NCI-H446 treated with DMSO at 0.1 percent for 48 hours (cell line): ENCODE measurements at places on chromosomes 3 and 15.
A peak's percentile ranks its signal among the peaks of the same experiment; 100 is the strongest.

- no peak for DNase-seq
These were observed 18.5 kb downstream of the CNOT10 start for GRCh38 chr3:32703491-32703972.

DNA sequence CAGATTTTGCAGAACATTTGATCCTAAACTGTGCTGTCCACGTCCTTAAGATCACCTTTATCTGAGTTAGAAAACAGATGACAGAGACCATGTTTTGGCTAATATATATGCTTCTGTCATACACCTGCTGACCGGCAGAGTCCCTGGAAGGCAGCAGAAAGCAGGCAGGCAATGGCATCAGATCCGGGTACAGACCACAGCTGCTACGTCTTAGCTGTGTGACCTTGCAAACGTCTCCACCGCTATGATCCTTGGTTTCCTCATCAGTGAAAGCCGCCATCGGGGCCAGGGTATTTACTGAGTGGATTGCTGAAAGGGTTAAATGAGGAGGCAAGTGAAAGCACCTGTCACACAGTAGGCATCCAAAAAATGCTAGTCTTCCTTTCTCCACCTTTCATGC, 72.1 kb downstream of the ABTB1 start:
- no peak for DNase-seq

DNA sequence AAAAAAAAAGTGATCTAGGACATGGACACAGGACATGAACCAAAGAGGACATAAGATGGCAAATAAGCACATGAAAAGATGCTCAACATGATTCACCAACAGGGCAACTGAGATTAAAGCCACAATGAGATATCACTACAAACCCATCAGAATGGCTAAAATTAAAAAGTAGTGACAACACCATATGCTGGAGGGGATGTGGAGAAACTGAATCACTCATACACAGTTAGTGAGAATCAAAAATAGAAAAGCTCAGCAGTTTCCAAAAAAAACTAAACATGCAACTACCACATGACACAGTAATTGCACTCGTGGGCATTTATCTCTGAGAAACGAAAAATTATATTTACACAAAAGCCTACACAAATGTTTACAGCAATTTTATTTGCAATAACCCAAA, 27.9 kb upstream of the ACKR4 start:
- DNase-seq: no peak

DNA sequence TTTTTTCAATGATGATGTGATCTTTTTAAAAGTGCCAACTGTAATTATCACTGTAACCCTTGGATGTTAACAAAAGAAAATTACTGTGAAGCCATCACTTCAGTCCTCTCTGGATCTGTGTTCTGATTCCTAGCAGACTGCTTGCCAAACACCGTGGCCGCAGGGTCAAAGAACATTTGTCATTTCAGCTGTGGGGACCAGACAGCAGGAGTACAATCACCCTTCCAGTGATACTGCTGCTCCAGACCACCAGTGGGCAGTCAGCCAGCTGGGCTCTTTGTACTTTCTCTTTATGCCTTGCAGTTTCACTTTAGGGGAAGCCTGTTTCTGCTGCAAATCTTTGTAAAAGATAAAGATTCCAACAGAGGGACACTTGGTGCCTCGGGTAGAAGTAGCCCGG, 770.0 kb downstream of the GRM7 start:
- no peak for DNase-seq

DNA sequence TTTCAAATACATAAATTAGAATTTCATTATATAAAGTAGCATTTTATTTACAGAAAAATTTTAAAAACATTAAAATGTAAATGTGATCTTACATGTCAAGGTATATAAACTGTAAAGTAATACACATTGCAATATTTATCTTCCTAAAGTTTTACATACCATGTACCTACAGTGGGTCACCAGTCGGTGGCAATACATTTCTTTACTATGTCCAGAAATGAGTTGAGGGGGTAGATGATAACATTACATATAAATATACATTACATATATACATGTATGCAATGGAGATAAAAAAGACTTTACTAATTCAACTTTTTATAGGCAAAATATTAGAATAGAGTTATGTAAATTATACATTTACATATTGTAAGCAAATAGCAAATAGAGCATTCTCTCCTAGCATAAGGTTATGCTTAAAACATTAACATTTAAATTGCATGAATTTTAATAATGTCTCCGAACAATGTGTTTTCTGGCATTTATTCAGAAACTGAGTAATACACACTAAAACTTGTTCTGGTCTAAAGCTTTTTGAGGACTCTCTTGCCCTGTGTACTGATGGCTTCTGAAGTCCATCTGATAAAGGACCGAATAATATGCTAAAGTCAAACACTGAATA, 93.3 kb upstream of the NLGN1 start:
- no peak for DNase-seq

GRCh38 chr15:83999396-84000135, 236.0 kb upstream of the GOLGA6L4 start:
- DNase-seq: no peak

- DNase-seq: peak; percentile 42
These were observed at the start of gene RARRES1 for GRCh38 chr3:158731938-158732855. RARRES1 (minus strand) TSS chr3:158732457; CDS start chr3:158732415, 42 bp downstream.

- no peak for DNase-seq
These were observed 1.0 kb upstream of the DLL4 start for GRCh38 chr15:40927873-40928806.

- DNase-seq: no peak
These were observed 100.3 kb downstream of the LIPC start for GRCh38 chr15:58532126-58532525.

DNA sequence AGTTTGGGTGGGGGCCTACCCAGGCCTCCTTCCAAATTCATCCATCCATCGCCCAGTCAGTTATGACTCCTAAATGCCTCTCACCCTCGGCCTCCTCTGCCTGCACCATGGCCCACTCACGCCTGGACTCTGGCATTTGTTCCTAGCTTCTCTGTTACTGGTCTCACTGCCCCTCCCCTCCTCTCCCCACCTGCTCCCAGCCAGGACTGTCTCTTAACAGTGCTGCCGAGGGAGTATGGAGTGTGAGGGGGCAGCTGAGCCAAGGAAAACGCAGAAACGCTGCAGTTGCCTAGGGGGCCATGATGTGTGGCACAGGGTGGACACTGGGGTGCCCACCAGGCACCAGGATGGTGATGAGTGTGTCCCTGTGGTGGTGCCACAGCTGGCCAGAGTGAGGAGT, 3.1 kb downstream of the RCCD1 start:
- DNase-seq: no peak
